ENCODE measurements at places on chromosomes 7 and 10.

DNA sequence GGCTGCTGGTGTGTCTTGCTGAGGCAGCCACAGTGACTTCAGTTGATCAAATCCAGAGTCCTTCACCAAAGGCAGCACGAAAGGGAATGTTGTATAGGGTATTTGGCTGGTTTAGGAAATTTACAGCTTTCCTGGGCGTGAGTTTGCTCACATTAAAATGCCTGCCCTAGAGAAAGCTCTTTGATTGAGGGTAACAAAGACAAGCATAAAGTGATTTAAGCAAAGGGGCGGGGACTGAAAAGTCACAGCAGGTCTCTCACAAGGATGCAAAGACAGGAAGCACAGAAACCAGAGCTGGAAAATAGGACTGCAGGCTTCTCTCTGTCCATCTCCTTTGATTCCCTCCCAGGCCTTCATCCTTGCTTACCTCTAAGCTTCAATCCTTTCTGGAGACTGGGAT lies 139.2 kb downstream of the ELMO1 start:
- no peak for DNase-seq

DNA sequence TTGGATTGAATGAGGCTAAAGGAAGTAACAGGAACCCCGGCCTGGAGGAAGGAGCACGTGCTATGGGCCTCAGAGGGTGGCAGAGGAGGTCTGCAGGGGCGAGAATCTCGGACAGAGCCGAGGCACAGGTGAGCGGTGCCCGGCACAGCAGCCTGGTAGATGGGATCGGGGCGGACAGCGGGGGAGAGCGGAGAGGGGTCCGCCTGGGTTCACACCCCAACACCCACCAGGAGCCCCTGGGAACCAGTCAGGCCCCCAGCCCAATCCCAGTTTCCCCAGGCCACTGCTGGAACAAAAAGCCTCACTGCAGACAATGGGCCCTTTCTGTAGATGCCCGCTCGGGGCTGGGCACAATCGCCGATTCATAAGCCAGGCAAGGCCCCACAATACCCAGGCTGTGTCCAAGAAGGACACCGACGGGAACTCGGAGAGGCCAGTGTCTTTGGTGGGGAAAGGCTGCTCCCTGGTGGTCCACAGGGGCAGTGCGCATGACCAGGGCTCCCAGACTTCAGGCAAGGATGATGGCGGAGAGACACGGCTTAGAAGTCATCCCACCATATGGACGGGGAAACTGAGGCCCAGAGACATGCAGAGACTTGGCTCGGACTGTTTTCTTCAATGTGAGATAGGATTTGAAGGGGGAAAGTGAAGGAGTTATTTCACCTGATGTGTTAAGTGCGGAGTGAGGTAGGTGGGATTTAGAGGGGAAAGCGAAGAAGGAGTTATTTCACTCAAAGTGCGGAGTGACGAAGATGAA lies 106.9 kb upstream of the GPR26 start:
- peak; percentile 9 for DNase-seq

DNA sequence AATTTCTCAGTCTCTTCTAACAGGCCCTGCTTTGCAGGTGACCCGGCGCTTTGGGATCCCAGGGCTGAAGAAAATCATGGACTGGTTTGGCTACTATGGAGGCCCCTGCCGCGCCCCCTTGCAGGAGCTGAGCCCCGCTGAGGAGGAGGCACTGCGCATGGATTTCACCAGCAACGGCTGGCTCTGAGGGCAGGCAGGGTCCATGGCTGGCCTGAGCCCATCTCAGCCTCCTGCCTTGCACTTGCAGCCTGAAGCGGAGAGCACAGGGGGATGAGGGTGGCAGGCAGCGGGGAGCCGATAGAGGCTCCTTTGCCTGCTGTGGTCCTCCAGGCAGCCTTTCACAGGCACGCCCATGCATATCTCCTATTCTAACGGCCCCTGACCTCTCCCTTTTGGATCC lies 21.8 kb downstream of the MORN4 start:
- no peak for DNase-seq

GRCh38 chr7:76294344-76295024 lies 8.0 kb upstream of the HSPB1 start:
- peak; percentile 87 for DNase-seq

GRCh38 chr10:130715686-130716670 lies 579.8 kb downstream of the GLRX3 start:
- DNase-seq: no peak

- no peak for DNase-seq
Observed at GRCh38 chr7:94962661-94963060, 55.3 kb downstream of the PPP1R9A start.

DNA sequence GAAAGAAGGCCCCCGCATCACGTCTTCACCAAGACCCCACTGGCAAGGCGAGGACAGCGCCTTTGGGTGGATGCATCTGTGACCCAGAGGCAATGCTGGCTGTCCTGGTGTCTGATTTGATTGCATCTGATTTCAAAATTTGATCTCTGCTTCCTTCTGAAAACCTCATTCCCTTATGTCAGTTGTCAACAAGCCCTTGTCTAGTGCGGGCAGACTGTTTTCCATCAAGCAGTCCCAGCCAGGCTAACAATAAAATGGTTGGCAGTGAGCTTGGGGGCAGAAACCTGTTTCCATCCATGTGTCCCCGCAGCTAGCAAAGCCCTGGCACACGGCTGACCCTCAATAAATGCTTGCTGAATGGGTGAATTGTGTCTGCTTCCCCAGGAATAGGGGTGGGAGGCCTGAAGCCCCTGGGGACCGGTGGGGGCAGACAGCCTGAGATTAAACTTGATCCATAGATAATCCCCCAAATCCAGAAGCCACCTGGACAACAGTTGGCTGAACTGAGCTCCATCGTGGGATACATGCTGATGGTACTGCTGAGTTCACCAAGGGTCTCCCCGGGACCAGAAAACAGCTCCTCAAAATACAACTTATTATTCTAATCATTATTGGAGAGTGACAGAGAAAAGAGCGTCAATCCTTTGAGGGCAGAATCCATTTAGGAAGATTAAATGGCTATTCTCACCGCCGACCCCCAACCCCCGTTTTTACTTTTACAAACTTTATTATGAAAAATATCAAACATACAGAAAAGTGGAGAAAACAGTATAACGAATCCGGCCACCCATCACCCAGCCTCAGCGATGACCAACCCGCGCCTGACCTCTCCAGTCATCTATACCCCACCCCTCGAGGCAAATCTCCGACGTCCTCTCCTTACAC lies 912 bp upstream of the DUSP5 start:
- no peak for DNase-seq
